ENCODE measurements at places on chromosomes 2 and 18. TPM values are rescaled to one million over a fixed set of nuclear protein-coding genes. Genes with fewer than 3 reads are reported as not detected.

The VRK2 gene
- polyA plus RNA-seq, result 22.0 TPM

DNA sequence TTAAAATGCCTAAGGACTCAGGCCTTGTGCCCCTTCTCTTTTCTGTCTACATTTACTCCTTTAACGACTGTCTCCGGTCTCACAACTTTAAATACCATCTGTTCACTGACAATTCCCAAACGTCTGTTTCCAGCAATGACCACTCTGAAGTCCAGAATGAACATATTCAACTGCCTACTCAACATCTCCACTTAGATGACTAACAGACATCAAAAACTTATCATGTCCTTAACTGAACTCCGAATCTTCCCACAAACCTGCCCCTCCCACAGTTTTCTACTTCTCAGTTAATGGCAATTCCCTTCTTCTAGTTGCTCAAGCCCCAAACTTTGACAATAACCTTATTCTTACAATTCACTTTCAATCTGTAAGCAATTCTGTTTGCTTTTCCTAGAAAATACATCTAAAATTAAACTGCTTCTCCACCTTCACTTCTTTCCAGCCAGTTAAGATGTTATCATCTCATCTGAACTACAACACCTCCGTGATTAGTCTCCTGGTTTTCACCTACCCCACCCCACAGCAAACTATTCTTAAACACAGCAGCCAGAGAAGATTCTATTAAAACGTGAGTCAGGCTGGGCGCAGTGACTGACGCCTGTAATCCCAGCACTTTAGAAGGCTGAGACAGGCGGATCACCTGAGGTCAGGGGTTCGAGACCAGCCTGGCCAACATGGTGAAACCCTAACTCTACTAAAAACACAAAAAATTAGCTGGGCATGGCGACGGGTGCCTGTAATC, 2.8 kb downstream of the C1D start:
- DNase-seq, result no peak

The SERPINB11 gene
- polyA plus RNA-seq, result not detected

DNA sequence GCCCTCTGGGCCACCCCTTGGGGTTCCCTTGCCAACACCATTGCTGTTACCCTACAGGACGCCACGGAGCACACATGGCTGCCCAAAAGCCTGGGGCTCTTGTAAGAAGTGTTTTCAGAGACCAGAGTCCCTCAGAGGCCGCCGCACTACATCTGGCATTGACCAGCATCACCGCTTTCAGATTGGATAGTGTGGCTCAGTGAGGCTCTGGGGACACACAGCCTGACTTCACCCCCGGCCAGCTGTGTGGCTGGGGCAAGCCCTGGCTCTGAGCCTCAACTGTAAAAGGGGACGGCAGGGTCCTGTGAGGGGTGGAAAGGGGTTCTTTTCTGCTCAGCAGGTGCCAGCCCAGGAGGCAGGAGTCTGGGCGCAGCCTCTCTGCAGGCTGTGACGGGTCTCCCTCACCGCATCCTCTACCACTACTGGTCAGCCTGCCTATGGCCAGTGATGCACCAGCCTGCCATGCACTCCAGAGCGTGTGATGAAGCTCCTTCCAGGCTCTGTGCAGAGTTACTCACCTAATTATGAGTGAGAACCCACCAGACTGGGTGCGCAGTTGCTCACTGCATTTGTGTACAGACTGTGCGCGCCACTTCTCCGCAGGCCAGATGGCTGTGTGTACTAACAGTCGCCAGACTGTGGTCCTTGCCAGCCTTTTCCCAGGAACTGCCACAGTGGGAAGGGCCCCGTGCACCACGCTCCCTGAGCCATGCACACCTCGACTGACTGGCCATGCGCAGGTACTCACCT, 10.7 kb upstream of the OTOF start:
- no peak for DNase-seq

DNA sequence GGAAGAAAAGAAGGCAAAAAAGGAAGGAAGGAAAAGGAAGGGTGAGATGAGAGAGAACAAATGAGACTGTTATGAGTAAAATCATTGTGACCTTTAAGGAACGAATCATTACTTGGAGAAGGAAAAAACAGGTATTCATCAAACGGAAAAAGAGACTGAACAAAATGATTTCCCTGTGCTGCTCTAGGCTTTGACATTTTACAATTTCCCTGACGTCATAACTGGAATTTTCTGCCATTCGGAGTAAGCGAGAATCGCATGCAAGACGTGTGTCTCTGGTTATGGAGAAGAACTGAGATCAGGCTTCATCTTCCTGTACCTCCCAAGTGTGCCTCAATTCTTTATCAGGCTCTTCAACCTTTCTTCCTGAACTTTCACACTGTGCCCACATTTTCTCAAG, 534.7 kb upstream of the KLHL29 start:
- DNase-seq, result no peak

GRCh38 chr2:174846941-174847938, 83.0 kb upstream of the CHRNA1 start:
- DNase-seq, result no peak

DNA sequence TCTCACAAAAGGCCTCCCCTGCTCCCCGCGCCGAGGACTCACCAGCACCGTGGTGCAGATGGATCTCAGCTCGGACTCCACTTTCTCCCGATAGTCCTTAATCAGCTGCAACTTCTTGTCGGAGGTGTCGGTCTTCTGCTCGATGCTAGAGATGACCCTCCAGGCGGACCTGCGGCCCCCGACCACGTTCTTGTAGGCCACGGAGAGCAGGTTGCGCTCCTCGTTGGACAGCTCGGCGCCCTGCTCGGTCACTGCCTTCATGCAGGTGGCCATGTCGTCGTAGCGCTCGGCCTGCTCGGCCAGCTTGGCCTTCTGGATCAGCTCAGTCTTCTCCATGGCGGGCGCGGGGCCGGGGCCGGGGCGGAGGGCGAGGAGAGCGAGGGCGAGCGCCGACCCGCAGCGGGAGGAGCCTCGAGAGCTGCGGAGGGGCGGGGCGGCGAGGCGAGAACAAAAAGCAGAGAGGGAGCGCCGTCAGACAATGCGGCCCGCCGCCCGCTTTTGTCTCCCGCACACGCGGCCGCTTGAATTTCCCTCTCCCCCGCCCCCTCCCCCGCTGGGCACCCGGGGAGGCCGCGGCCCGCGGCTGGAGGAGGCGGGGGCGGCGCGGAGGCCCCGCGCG, 571 bp downstream of the YWHAQ start:
- DNase-seq, result no peak

DNA sequence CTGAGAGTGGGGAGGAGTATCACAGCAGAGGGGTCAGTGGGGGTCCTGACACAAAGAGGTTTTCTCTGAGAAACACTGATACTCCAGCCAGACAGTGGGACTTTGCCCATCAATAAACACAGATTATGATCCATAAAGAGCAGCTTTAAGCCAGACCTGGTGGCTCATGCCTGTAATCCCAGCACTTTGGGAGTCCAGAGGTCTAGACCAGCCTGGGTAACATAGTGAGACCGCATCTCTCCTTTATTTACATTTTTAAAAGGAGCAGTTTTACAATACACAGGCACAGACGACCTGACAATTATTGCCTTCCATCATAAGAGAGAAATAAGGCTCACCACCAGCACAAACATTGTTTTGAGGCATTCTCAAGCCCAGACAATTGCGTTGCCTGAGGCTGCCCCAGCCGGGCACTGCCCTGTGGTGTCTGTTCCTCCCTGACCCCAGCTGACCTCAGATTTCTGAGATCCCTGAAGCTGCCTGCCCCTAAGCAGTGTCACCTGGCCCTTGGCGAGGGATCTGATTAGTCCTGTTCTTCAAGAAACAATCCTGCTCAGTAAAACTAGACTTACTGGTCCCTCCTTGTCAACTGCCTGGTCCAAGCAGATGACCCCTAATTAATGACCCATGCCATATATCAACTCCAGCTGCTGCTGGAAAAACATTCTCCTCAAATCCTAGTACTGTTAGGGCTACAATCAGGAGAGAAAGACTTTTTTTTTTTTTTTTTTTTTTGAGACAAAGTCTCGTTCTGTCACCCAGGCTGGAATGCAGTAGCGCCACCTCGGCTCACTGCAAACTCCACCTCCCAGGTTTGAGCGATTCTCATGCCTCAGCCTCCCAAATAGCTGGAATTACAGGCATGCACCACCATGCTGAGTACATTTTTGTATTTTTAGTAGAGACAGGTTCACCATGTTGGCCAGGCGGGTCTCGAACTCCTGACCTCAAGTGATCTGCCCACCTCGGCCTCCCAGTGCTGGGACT, 59.4 kb upstream of the SOS1 start:
- peak; percentile 23 for DNase-seq

The UGT1A3 gene
- polyA plus RNA-seq, result not detected

DNA sequence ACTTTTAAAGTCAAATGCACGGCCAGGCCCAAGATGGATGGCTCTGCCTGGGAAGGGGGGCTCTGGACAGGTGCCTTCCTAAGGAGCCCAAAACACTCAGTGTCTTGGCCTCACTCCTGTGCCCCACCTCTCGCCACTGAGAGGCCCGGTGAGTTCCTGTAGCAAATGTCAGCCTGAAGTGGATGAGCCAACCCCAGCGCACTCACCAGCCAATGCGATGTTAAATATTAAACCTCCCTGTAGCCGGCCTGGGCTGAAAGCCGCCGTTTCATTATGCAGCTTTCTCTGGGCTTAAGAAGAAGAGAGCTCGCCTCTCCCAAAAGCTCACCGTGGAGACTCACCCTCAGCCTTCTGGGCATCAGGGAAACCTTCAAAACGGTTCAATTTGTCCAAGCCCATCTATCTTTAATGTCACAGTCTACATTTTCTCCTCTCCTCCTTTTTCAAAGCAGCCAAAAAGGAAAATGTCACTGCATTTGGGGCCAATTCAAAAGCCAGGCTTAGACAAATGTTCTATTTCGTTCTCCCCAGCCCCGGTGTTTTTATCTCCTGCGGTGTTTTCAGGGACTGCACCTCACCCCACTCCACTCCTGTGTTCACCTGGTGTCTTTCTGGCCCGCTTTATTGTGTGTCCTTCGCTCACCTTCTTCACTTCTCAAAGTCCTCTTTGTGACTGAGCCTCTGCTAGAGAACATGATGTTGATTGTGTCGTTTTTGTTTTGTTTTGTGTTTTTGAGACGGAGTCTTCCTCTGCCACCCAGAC, 124.0 kb downstream of the NRP2 start:
- no peak for DNase-seq

DNA sequence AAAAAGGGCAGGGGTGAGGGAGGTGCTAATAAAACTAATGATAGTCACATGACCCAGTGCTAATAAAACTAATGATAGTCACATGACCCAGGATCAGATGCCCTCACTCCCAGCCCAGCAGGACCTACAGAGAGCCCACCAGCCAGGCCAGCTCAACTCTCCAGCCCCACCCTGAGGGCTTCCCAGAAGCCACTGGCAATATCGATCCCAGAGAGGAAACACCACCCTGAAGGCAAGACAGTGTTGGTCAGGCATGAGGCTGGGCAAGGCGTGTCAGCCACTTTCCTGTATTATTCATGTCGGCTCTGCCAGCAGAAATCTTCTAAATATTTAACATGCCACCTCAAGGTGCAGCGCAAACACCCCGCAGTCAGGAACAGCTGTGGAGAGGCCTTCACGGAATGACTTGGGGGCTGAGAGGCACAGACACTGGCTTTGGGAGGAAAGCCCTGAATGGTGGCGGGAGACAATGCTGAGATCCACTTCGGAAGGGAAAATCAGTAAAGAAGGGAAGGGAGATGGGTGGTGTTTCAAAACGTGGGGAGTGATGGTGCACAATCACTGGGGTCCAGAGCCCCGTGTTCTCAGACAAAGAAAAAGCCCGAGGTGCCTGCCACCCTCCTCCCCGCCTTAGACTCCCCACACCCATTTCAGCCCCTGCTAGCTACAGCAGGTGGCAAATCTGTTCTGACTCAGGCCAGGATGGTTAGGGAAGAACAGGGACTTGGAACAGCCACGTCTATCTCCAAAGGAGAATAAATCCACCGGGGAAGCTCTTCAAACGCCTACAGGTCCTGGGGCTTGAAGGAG, 1.4 kb downstream of the REEP1 start:
- DNase-seq, result no peak

GRCh38 chr2:109256111-109256510, 127.1 kb downstream of the SH3RF3 start:
- DNase-seq, result no peak

The D2HGDH gene
- 36.3 TPM for polyA plus RNA-seq

DNA sequence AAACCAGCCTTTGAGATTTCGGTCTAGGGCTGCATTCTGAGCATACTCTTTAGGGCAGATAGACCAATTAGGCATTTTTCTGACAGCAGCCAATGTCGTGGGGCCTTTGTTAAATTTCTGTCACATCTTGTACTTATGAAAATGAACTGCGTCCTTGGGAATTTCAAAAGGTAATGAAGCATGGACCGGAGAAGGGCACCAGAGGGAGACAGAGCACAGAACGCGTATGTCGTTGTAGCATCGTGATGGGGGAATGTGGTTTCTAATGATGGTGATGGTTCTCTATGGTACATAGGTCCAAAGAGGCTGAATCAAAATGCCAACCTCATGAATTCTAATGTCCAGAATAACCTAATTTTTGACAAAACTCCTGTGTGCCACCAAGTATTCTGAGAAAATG, 483.9 kb upstream of the CRIM1 start:
- DNase-seq, result no peak

GRCh38 chr2:29347774-29348461, 232.7 kb downstream of the CLIP4 start:
- no peak for DNase-seq

- no peak for DNase-seq
These were observed 60.4 kb upstream of the NABP1 start for GRCh38 chr2:191617575-191617974.

The MAP2 gene
- 24.2 TPM for polyA plus RNA-seq

- DNase-seq, result no peak
These were observed 21.2 kb downstream of the SMAD4 start for GRCh38 chr18:51051105-51051712.

GRCh38 chr2:181188605-181189004, 208.2 kb downstream of the UBE2E3 start:
- no peak for DNase-seq

- no peak for DNase-seq
These were observed 1.7 kb upstream of the POU3F3 start for GRCh38 chr2:104852090-104852666.

GRCh38 chr2:236720974-236721540, 151.4 kb downstream of the ACKR3 start:
- DNase-seq, result no peak

The CCDC74A gene
- polyA plus RNA-seq, result 21.5 TPM

The MREG gene
- 18.4 TPM for polyA plus RNA-seq

The MEP1B gene
- 0.20 TPM for polyA plus RNA-seq

DNA sequence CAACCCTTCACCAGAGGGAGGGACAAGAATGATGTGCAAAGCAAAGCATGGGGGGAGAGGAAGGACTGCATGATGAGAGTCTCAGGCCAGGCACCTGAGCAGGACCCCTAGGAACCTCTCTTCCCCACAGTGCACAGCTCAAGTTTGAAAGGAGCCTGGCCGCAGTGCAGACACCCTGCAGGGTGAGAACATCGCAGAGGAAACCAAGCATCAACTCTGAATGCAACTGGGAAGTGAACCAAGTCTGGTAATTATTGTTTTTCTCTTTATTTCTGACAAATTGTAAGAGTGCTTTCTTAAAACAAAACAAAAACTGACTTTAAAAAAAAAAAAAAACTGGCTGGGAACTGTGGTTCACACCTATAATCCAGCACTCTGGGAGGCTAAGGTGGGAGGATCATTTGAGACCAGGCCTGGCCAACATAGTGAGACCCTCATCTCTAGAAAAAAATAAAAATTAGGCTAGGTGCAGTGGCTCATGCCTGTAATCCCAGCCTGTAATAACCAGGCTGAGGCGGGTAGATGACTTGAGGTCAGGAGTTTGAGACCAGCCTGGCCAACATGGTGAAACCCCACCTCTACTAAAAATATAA, 15.3 kb downstream of the NPC1 start:
- no peak for DNase-seq

- no peak for DNase-seq
These were observed 46.2 kb downstream of the PPP4R1 start for GRCh38 chr18:9568186-9568585.

Data from left renal cortex interstitium (tissue), 4 donors.